ENCODE measurements at places on chromosomes 16 and 17. TPM values are rescaled to one million over a fixed set of nuclear protein-coding genes. Genes with fewer than 3 reads are reported as not detected.

ST6GALNAC2 gene
- total RNA-seq = 1.2 TPM

CRYBA1 gene
- not detected for total RNA-seq

CES3 gene
- total RNA-seq = 2.7 TPM

ZNF385C gene
- total RNA-seq = 2.7 TPM

RSKR gene
- 35.5 TPM for total RNA-seq

HSD3B7 gene
- 4.6 TPM for total RNA-seq

TTC19 gene
- total RNA-seq = 42.2 TPM

DNA sequence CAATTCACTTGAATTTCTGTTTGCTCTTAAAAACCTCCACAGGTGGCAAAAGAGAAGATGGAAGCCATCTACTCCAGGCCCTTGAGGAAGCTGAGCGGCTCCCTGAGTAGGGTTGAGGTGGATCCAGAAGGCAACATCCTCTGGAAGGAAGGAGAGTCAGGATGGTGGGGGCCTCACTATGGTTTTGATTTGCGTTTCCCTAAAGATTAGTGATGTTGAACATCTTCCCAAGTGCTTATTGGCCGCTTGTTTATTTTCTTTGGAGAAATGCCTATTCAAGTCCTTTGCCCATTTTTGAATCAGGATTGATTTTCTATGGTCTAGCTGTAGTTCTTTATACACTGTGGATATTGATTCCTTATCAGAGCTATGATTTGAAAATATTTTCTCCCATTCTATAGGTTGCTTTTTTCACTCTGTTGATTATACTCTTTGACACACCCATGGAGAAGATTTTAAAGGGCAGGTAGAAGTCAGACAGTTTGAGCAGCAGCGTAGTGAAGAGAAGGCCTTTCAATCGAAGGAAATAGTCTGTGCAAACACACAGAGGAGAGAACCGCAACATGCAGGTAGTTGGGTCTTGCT, 58.6 kb downstream of the WSB1 start:
- DNase-seq = no peak

GRCh38 chr17:44565866-44566443, 8.7 kb downstream of the FZD2 start:
- no peak for DNase-seq

DNA sequence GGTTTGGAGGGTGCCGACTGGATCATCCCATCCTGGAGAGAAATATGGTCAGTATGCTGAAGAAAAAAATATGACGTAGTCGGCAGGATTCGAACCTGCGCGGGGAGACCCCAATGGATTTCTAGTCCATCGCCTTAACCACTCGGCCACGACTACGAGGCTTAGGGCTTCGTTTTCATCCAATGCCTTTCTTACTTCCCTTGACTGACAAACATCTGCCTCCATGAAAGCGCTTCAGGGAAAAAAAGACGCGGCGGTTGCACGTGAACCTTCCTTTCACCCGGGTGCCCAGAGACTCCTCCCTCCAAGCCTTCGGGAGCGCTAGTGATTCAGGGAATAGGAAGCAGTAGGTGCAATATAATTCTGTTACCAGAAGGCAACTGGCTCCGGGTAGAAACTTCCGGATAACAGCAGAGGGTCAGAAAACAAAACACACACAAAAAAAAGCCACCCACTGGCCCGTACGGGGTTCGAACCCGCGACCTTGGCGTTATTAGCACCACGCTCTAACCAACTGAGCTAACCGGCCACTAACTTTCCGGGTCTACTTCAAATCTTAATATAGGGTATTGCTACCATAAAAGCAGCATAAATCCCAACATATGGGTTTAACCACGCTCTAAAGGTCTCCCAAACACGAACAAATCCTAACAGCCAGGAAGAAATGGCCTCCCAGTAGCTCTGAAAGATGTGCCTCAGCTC, 16.3 kb upstream of the AURKB start:
- DNase-seq = peak; percentile 37

DNA sequence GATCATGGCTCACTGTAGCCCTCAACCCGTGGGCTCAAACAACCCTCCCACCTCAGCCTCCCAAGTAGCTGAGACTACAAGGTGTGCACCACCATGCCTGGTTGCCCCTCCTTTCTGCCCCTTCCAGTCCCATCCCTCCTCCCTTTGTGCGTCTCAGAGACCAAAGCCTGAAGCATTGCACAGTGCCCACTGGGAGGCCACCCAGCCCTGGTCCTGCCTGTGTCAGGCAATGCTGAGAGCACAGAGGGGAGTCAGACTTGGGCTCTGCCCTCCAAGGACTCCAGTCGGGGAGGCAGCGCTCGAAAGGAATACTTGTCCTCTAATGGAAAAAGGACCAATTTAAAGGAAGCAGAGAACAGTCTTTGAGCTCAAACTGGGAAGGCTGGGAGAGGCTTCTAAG, 20.4 kb downstream of the RAI1 start:
- DNase-seq = no peak

DNA sequence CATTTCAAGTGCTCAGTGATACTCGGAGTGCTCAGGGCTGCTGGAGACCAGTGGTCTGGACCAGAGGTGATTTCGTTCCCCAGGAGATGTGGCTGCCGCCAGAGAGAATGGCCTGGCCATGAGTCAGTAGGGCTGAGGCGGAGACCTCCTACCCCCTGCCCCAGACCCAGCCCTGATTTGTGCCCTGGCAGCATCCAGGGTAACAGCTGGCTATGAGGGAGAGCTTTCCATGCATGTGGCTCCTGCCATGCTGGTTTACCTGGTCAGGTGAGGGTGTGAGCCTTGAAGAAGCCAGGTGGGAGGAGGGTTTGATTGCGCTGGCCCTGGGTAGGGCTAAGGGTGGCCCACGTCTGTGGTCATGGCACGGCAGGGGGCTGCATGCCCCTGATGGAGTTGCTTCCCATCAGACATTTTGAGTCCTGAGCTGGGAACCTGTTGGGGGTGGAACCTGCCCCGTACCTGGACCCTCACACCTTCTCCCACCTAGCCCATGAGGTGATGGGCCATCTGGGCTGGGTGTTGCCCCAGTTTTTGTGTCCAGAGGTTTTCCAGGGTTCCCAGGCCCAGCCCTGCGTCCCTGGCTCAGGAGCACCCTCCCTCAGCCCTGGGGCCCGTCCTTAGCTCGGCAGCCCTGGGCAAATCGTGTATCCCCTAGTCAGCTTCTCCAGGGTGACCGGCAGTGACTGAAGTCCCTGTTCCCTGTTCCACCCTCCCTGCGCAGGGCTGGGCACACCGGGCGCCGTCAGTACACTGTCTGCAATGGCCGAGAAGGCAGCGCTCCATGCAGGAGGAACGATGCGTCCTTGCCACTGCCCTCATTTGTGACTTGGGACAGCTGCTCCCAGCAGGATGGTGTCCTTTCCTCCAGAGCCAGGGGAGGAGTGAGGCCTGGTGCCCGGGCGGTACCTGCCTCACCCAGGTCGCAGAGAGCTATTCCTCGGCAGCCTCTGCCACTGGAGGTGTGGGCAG, 9.0 kb upstream of the CSNK1D start:
- no peak for DNase-seq

- DNase-seq = no peak
Observed at GRCh38 chr17:81533339-81534141, 5.4 kb downstream of the FSCN2 start.

- DNase-seq = no peak
Observed at GRCh38 chr16:9906218-9906617, 276.0 kb downstream of the GRIN2A start.

- peak; percentile 56 for DNase-seq
Observed at GRCh38 chr16:49158029-49158642, 123.5 kb downstream of the CBLN1 start.

- no peak for DNase-seq
Observed at GRCh38 chr17:17526369-17526768, 30.2 kb upstream of the RASD1 start.

DNA sequence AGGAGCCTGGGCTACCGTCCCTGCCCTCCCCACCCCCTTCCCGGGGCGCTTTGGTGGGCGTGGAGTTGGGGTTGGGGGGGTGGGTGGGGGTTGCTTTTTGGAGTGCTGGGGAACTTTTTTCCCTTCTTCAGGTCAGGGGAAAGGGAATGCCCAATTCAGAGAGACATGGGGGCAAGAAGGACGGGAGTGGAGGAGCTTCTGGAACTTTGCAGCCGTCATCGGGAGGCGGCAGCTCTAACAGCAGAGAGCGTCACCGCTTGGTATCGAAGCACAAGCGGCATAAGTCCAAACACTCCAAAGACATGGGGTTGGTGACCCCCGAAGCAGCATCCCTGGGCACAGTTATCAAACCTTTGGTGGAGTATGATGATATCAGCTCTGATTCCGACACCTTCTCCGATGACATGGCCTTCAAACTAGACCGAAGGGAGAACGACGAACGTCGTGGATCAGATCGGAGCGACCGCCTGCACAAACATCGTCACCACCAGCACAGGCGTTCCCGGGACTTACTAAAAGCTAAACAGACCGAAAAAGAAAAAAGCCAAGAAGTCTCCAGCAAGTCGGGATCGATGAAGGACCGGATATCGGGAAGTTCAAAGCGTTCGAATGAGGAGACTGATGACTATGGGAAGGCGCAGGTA, 762 bp downstream of the CDK12 start:
- no peak for DNase-seq

DNA sequence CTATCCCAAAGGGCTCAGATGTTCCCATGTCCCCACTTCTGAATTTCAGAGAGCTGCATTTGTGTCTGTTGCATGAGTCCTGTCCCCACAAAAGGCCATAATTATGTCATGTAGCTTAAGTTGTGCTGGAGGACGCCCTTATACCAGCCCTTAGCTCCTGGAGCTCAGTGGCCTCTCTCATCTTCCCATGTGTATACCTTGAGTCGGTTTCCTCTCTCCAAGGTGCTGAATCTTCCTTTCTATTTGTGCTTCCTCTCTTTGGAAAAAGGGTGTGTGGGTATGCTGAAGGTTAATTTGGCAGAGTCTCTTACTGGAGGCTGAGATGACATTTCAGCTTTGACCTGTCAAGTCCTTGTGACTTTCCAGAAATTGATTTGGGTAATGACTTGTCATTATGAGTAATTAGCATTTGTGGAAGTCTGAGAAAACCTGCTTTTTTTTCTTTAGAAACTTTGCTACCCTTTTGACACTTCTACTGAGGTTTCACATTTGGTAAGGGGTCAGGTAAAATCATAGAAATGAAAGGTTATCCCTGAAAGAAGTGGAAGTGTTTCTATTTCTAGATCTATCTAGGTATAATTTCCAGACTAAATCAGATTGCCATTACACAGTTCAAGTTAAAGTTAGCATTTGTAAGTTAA, 185.4 kb downstream of the ABCC12 start:
- peak; percentile 26 for DNase-seq

DNA sequence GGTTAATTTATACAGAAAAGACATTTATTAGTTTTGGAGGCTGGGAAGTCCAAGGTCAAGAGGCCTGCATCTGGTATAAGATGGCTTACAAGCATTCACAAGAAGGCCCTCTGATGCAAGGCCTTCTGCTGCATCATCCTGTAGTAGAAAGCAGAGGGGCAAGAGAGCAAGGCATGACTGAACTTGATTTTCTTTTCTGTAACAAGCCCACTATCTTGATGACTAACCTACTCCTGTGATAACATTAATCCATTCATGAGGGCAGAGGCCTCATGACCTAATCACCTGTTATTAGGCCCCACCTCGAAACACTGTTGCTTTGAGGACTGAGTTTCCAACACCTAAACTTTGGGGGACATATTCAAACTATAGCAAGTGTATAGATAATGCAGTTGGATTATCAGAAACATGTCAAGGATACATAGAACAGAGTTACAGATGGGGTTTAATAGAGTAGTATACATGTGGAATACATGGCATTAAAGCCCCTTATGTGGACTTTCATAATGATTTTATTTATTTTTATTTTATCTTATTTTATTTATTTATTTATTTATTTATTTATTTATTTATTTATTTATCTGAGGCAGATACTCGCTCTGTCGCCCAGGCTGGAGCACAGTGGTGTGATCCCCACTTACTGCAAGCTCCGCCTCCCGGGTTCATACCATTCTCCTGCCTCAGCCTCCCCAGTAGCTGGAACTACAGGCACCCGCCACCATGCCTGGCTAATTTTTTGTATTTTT, 88.2 kb downstream of the CHD9 start:
- DNase-seq = no peak

- DNase-seq = no peak
Observed at GRCh38 chr16:54211203-54211602, 75.4 kb downstream of the IRX3 start.

DNA sequence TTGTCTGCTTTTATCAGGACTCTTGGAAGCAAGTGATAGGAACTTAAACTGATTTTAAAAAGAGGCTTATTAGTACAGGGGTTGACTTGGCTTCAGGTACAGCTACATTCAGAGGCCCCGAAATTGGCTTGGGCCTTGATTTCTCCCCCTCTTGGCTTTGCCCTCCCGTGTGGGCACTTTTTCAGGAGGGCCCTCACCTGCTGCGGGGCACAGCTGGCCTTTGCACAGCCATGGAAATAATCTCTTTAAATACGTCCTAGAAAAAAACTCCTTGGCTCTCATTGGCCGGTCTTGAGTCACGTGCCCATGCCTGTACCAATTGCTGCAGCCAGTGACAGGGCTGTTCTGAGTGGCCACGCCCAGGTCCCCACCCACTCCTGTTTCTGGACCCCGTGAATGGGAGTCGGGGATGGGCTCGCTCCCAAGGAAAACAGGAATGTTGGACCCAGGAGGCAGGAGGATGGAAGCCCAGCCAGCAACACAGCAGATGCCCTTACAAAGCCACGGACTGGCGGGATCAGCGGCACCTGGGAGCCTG, 15.0 kb downstream of the CA5A start:
- no peak for DNase-seq

DNA sequence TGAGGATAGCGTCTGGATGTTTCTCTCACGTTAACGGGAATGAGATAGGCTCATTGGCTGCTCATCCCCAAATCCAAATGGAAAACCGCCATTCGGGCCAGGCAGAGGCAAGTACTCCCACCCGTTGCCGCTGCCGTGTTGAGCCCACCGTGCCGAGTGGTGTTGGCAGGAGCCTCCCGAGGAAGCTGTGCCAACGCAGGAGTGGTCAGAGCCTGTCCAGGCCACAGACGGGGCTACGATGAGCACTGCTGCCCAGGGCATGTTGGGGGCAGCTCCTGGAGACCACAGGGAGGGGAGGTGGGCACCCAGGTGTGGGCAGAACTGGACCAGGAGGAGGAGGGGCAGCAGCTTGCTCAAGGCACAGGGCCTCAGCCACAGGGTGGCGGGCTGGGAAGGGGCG, 72.0 kb downstream of the KLHDC4 start:
- no peak for DNase-seq
